Activated CD8-positive, alpha-beta memory T cell treated with anti-CD3 and anti-CD28 coated beads for 24 hours (primary cell): ENCODE measurements at places on chromosomes 7 and 10.

GRCh38 chr10:71784679-71785272, 11.5 kb upstream of the VSIR start:
- no peak for DNase-seq

GRCh38 chr7:106485031-106485551, 175.9 kb downstream of the CCDC71L start:
- peak; percentile 69 for DNase-seq

DNA sequence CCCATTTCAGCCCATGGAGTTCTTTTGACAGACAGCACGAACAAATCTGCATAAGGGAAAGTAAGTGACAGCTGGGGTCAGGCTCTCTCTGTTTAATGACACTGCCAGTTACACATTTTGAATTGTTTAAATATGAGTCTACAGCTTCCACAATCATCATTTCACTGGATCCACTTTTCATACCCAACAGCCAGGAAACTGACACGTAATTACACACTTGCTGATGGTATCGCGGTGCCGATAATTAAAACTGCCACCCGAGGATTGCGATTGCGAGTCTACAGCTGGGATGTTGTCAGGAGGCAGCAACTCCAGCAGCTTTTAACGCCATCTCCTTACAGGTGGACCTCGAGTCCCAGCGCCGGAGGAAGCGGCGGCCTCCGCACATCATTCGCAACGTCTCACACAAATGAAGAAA, 230.8 kb upstream of the MGMT start:
- no peak for DNase-seq

DNA sequence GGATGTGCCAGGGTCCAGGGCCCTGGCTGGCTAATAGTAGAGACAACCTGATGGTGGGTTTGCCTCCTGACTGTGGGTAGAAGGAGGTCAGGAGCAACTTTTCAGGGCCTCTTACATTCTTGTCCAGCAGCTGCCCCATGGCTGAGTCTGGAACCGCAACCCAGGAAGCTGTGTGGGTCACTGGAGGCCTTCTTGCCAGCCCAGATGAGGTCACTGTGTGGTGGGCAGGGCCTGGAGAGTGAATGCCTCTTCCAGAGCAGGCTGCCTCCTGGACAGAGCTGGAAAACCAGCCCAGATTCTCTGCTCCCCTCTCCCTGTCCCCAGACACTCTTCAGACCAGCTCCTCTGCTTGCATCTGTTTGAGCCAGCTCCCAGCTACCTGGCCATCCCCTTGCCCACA, 43.5 kb upstream of the LEP start:
- DNase-seq, result peak; percentile 42

DNA sequence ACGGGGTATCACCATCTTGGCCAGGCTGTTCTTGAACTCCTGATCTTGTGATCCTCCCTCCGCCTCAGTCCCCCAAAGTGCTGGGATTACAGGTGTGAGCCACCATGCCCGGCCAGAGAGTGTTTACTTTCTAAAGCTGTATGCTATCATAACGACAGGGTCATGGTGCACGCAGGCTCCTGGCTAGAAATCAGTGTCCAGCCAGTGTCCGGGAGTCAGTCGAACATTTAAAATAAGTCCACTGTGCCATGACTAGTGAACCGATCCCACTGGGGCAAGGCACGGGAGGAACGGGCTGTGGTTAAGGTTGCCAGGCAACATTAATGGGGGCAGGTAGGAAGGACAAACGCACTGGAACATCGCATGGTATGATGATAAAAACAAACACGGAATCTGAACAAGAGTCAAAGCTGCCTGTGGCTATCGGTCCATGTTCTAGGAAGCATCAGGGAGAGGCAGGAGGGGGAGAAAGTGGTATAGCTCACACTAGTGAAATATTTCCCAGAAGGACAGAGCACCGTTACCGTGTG, 89.0 kb upstream of the SEPHS1 start:
- no peak for DNase-seq

GRCh38 chr7:82348251-82348650, 95.3 kb downstream of the CACNA2D1 start:
- no peak for DNase-seq

- no peak for DNase-seq
Measured at GRCh38 chr7:107592361-107593024, 12.4 kb downstream of the BCAP29 start.

GRCh38 chr10:85578860-85579259, 787.7 kb downstream of the GRID1 start:
- no peak for DNase-seq

DNA sequence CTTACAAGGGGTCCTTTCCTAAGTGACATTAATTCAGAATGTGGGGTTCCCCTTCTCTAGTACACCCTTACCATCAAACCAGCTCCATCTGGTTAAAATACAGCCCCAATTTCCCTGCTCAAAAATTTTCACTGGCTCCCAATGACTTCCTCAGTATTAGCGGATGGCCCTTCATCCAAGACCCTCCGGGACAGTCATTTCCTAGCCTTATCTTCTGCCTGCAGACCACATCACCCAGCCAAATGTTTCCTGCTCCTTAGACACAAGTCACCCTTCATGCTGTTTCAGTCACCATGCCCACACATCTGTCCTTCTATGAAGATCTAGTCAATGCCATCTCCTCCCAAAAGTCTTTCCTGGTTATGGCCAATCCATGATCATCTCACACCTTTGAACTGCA, 45.2 kb downstream of the PARD3 start:
- DNase-seq, result no peak

DNA sequence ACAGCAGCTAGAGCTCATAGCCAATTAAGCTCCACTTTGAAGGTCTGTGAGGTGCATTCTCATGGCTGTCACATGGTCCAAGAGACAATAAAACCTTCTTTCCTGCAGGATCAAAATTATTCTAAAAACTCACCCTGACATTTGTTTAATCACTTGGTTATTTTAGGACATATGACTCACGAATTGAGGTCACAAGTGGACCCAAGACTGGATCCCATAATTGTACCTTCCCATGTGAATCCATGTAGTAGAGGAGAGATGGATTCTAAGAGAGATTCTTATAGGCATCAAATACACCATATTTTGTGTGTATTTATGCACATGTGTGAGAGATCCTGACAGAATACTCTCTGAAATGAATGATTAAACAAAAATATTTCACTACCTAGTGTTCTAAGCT, 18.1 kb downstream of the POLR1F start:
- DNase-seq, result no peak

- DNase-seq, result no peak
Measured at GRCh38 chr7:149716932-149717307, 56.5 kb downstream of the ZNF467 start.

DNA sequence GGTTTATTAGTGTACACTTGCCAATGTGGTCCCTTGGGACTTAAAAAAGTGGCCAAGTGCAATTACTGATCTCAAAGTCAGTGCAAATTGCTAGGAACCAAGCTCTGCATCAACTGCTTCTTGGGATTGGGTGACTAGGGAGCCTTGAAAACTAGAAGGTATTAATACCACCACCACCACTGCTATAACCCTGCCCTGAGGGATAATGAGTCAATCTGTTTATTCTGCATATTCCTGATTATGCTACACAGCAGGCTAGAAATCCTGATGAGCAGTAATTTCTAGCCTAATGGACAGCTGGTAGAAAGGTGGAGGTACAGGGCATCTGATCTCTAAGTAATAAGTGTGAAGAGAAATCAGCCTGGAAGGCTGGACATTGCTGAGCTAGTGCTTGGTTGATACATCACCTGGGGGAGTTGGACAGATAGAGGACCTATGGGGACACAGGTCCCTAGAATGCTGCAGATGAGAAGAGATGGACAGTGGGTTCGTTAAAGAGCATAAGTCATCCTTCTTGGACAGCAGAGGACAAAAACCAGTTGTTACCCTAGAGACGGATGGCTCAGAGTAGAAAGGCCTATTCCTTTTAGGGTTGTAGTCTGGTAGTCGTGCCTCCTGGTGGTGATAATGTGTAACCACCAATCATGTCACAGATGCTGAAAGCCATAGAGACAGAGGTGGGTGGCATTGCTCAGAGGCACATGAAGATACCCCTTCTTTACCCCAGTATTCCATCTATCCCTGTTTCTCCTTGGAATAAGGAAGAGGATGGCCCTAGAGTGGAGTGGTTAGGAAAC, 554.8 kb downstream of the SORCS1 start:
- DNase-seq, result no peak

GRCh38 chr7:154857728-154858681, 144.9 kb downstream of the PAXIP1 start:
- DNase-seq, result no peak

GRCh38 chr10:46028584-46029460, 1.6 kb downstream of the NCOA4 start:
- no peak for DNase-seq

- no peak for DNase-seq
Measured at GRCh38 chr10:58239561-58240169, 28.0 kb downstream of the IPMK start.

GRCh38 chr10:65358565-65358964, 1567.3 kb upstream of the LRRTM3 start:
- DNase-seq, result no peak

GRCh38 chr7:3010161-3010560, 33.5 kb downstream of the CARD11 start:
- DNase-seq, result no peak

GRCh38 chr10:5094265-5095205, at the start of gene AKR1C3:
TSS of gene AKR1C3 (plus strand) at chr10:5094414. CDS start at chr10:5094445, 31 bp downstream.
- DNase-seq, result no peak

- DNase-seq, result no peak
Measured at GRCh38 chr10:2165771-2166460, 428.6 kb upstream of the ADARB2 start.

DNA sequence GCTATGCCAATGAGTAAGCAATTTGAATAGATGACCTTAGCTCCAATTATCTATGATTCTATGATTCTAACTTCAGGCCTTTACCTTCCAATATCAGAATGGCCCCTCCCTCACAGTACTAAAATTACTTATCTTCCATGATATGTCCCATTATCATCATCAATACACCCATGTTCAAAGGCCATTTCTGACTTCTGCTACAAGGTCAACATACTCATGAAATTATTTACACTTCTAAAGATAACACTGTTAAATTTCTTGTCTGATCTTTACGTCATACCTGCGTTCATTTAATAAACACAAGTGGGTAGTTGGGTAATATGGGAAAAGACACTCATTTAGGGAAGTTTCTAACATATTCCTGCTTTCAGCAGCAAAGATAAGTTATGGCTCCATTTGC, 21.2 kb downstream of the IMMP2L start:
- DNase-seq, result no peak

DNA sequence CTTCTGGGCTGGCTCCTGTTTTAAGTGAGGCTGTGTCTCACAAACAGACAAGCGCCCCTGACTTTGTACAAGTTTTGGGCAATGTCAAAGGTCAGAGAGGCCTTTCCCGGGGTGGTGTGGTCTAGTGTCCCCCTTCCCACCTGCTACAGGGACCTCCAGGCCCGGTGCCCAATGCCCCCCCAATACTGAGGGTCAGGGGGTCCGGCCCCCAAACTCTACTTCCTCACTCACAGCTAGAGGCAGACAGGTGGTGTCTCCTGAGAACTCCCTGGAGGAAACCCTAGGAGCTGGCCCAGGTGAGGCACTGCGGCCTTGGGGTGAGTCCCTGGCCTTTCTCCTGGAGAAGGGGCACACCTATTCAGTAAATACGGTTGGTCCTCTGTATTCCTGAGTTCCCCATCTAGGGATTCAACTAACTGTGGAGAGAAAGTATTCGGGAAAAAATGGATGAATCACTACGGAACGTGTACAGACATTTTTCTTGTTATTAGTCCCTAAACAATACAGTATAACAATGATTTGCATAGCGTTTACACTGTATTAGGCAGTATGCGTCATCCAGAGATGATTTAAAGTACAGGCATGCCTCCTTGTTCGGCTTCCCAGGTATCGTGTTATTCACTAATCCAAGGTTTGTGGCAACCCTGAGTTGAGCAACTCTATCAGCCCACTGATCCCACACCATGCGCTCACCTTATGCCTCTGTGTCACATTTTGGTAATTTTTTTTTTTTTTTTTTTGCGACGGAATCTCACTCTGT, 308.1 kb downstream of the WDR37 start:
- peak; percentile 45 for DNase-seq

- DNase-seq, result no peak
Measured at GRCh38 chr10:136465-136762, 1.2 kb downstream of the ZMYND11 start.

GRCh38 chr7:1447551-1448244, 11.6 kb downstream of the MICALL2 start:
- no peak for DNase-seq

DNA sequence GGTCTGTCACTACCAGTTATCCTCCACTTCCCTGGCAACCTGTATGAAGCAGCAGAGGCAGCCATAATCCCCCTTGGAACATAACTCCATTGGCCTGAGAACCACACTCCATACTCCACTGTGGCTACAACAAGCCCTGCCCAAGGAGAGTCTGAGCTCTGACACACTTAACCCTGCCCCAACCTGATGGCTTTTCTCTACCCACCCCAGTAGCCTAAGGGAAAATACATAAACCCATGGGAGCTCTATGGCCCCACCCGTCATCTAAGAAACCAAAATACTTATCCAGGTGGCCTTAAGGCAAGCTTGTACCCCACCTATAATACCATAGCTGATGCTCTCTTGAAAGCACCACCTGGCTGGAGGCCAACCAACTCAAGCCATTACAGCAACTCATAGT, 324.8 kb upstream of the GLI3 start:
- DNase-seq, result no peak

GRCh38 chr10:122233857-122234348, 37.2 kb upstream of the BTBD16 start:
- DNase-seq, result no peak

DNA sequence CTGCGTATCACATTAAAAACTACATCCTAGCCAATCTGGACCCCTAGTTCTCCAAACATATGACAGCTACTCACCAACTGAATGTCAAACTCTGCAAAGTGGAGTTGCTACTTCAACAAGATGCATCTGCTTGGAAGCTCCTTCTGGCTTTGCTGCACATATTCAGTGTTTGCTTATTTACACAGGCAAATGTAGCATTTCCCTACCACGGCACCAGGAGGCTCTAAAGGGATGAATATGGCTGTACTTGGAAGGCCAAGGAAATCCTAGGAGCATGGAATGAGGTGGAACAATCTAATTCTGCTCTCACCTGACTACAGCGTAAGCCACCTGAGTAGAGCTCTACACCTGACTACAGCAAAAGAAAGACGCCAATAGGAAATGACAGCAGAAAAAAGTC, 39.7 kb downstream of the MTPAP start:
- no peak for DNase-seq
